Activated naive CD8-positive, alpha-beta T cell treated with anti-CD3 and anti-CD28 coated beads, Interleukin-2, amount 50 U/mL, for 16 hours (primary cell): ENCODE measurements at places on chromosomes 7 and 10.

DNA sequence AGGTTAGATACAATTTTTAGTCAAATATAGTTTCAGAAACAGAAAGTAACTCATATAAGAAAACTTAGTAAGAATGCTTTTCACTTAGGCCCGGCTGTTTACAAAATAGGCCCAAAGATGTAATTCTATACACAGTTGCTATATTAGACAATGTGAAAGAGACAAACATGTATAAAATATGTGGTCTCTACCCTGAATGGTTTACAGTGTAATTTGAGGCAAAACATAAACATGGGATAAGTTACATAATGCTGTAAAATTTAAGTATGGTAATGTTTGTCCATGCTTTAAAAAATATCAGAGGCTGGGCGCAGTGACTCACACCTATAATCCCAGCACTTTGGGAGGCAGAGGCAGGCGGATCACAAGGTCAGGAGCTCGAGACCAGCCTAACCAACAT, 18.7 kb downstream of the KRIT1 start:
- DNase-seq: no peak

DNA sequence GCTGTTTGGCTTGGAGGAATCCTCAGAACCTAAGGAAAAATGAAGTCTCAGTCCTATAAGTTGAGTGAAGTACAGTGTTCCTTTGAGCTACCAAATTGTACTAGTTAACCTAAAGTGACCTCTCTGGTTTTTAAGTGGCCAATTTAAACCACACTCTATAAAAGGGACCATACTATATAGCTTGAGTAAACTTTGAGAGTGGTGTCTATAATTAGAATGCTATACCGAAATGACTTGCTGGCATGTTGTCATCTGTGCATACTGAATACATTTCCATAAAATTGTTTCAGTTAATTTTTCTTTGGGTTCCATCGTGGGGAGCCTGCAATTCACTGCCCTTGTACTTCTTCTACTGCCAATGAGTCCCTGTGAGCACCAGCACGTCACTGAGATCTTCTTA, 151.1 kb downstream of the DKK1 start:
- DNase-seq: no peak

- no peak for DNase-seq
Measured at GRCh38 chr10:44297963-44298362, 86.9 kb downstream of the CXCL12 start.

DNA sequence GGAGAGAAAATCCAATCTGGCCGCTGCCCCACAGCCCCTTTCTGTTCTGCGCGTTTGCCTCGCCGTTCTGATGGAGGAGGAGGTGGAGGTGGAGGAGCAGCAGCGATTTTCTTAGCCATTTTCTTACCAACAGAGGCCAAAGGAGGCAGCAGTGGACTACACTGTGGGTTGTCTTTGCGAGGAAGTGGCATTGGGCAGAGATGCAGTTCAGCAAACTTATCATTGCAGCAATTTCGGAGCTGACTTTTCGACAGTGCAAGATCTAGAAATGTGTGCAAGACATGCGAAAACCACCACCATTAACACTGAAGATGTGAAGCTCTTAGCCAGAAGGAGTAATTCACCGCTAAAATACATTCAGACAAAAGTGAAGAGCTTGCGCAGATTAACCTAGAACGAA, 1.9 kb upstream of the ARL4A start:
- DNase-seq: no peak

- no peak for DNase-seq
Measured at GRCh38 chr10:47339759-47340607, 8.2 kb upstream of the RBP3 start.

DNA sequence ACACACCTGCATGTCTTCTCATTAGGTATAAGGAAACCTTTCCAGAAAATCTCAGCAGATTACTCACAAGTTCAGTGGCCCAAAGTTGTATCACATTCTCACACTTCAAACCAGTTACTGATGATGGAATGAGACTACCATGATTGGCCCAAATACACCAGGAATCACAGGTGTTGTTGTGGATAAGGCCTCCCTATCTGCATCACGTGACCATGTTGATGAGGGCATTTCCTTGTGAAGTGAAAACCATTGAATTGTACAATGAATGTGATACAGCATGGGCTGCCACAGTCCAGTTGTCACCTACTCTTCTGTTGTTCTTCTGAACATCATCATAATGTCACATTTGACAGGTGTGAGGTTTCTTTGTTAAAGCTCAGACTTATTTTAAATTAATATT, 431.7 kb downstream of the AUTS2 start:
- DNase-seq: no peak

DNA sequence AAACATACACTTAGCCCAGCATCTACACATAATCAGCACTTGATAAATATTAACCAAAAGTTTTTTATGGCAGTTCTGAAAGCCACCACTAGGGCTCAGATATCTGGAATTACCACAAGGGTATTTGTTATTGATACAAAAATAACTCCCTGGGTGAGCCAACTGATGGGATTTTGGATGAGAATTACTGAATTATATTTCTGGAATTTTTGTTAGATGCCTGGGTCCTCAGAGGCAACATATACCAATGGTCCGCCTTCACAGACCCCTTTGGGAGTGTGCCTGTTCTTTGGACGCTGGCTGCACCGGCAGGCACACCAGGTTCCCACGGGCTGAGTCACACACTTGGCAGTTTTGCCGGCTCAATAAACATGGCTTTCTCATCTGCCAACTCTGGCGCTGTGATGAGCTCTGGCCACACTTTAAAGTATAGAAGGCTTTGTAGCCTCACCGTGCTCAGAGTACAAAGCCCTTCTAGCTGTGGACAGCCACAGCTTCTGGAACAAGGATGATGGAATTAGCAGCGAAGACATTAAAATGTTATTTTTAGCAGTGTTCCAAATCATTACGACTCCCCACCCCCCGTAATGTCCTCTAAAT, 24.5 kb upstream of the EEPD1 start:
- DNase-seq: no peak
